ENCODE measurements at places on chromosomes 5 and 9.

GRCh38 chr9:19495186-19496028 is 86.6 kb downstream of the ACER2 start:
- ATAC-seq, result no peak

- no peak for ATAC-seq
Observed at GRCh38 chr9:129863059-129863690, 27.9 kb downstream of the USP20 start.

- ATAC-seq, result peak; percentile 96
Observed at GRCh38 chr5:78677777-78678668, 29.5 kb upstream of the LHFPL2 start.

GRCh38 chr5:132475497-132475882 is 15.1 kb downstream of the IRF1 start:
- no peak for ATAC-seq

- ATAC-seq, result no peak
Observed at GRCh38 chr9:13269589-13270452, 9.7 kb downstream of the MPDZ start.

- ATAC-seq, result peak; percentile 38
Observed at GRCh38 chr9:113503131-113503541, 39.6 kb downstream of the RGS3 start.

DNA sequence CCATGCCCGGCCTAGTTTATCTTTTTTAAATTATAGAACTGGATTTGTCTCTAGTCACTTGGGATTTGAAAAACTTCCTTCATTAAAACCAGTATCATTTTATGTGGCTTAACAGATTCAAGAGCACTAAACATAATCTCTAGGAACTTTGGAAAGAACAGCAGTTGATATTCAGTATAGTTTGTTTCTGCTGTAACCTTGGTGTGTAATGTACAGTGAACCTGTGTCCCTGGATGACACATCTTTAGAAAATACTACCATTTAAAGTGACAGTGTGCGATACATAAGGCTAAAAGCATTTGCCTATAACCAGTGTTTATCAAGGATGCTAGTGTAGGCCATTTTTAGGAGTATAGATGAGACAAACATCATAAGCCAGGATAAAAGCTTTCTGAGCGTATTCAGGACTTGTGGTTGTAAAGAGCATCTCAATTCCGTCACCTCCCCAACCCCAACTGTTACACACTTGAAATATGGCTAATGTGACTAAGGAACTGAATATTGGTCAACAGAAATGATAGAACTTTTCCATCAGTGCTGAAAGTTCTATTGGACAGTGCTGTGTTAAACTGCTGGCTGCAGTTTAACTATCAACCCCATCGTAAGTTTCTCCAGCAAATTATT is 4.4 kb downstream of the SNX18 start:
- ATAC-seq, result no peak

DNA sequence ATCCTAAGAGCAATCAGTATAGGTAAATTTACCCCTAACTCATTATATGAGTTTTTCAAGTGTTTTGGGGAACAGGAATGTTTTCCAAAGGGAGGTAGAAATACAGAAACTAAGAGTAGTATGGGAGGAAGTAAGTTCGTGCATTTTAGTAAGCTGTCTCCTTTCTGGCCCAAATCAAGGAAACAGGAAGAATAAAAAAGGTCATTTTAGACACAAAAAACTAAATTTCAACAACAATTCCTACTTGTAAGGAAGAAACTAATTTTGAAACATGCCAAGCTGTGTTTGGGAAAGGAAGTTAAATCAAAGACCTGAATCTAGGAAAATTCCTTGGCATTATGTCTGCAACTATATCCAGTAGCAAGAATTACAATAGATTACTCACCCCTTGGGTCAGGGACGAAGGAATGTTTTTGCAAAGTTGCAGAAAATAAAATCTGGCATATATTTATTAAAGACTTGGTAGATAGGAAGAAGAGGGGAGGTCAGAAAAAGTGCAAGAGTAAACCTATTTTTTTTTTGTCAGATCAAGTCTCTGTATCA is 6.5 kb upstream of the RPS6 start:
- ATAC-seq, result no peak

- no peak for ATAC-seq
Observed at GRCh38 chr5:58687079-58687478, 104.2 kb downstream of the RAB3C start.

- no peak for ATAC-seq
Observed at GRCh38 chr5:20498102-20498501, 510.1 kb upstream of the CDH18 start.

GRCh38 chr5:102450313-102450990 is 48.3 kb downstream of the SLCO6A1 start:
- ATAC-seq, result no peak

- ATAC-seq, result no peak
Observed at GRCh38 chr5:6570530-6570929, 62.3 kb downstream of the NSUN2 start.

DNA sequence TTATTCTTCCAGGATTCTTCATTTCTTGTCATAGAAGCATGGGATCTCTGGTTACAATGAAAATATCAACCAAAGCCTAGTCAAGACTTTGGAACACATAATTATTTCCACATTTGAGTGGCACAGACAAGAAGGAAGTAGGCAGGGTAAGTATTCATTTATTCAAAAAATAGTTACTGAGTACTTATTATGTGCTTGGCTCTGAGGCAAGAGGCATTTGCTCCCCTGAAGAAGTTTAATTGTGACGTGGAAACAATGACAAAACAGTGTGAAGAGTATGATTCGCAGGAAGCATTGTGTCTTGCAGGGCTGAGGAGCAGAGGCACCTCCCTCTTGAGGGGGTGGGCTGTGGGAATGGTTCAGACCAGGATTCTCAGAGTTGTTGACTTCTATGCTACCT is 45.0 kb upstream of the TNFSF15 start:
- ATAC-seq, result no peak

- peak; percentile 23 for ATAC-seq
Observed at GRCh38 chr5:1910081-1910760, 27.5 kb upstream of the IRX4 start.

- ATAC-seq, result peak; percentile 29
Observed at GRCh38 chr9:96441798-96442445, 8.0 kb upstream of the HABP4 start.

DNA sequence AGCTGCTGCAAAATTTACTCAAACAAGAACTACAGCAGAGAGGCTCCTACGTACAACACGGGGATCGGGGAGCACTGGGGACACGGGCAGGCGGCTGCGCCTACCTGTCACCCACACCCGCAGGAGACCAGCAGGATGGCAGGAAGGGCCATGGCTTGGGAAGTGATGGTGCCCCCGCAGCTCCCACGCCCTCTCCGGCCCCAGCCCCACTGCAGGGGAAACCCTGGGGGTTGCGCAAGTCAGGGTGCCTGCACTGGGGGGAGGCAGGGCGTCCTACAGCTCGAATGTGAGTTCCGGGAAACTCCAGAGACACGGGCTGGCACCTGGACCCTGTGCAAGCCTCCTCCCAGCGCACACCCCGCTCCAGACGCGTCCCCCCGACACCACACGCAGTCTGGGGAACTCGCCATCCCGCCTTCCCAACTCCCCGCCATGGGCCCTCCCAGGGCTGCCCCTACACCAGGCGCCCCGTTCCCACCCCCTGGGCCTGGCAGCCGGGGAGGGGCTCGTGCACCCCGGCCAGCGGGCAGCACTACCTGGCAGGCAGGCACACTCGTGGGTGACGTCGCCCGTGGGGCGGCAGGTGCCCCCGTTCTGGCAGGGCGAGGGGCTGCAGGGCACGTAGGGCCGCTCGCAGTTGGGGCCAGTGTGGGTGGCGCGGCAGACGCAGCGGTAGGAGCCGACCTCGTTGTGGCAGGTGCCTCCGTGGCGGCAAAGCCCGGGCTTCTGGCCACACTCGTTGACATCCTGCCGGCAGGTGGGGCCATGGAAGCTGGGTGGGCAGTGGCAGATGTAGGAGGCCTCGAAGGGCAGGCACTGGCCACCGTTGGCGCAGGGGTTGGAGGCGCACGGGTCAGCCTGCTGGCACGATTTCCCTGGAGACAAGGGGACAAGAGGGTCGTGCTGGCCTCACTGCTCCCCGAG is 23.3 kb downstream of the NOTCH1 start:
- no peak for ATAC-seq

- ATAC-seq, result peak; percentile 35
Observed at GRCh38 chr5:176528761-176529115, 8.5 kb downstream of the RNF44 start.

GRCh38 chr5:33281431-33281843 is 159.3 kb upstream of the TARS1 start:
- ATAC-seq, result no peak

DNA sequence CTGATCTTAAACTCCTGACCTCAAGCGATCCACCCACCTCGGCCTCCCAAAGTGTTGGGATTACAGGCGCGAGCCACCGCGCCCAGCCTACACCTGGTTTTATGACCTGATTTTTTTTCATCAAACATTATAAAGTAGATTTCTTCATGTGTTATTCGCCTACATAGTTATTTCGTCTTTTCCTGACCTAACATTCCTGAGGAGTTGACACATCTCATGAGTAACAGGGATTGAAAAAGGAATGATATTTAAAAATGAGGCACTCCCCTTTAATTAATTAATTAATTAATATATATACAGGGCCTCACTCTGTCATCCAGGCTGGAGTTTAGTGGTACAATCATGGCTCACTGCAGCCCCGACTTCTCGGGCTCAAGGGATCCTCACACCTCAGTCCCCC is 20.2 kb upstream of the MTMR12 start:
- ATAC-seq, result no peak

GRCh38 chr9:100911273-100911672 is 117.3 kb upstream of the PLPPR1 start:
- no peak for ATAC-seq

DNA sequence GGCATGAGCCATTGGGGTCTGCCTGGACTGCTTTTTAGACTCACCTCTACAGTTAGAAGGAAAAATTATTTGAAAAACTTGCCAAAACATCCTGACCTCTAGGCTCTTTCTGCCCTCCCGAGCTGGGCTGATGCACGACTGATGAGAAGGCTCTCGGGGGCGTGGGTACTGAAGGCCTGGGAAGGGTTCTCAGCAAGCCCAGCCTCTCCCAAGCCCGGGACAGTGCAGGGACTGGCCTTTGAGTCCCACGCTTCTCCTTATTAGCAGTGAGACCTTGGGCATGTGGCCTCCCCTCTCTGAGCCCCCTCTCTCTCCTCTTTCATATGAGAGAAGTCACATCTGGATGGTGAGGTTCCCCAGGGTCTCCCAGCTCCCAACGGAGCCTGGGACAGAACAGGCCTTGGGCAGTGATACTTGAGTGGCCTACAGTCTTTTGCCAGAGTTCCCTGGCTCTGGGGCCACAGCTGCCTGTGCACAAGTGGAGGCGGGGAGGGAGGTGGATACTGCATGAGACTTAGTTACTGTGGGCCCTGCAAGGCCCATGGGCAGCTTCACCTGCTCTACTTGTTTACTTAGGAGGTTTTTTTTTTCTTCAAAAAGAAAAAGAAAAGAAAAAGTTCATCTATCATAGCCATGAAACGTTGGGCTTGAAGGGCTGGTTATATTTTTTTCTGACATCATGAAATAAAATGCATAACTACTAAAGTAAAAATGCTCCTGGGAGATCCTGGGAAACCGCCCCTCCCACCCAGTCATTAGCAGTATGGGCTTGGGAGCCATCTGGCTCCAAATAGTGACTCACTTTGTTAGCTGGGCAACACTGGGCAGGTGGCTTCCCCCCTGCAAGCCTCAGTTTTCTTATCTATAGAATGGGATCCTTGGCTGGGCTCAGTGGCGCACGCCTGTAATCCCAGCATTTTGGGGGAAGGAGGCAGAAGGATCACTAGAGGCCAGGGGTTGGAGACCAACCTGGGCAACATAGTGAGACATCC is 139.4 kb downstream of the GAPVD1 start:
- ATAC-seq, result no peak

GRCh38 chr9:33167972-33168461 is 881 bp upstream of the B4GALT1 start:
- ATAC-seq, result peak; percentile 18

DNA sequence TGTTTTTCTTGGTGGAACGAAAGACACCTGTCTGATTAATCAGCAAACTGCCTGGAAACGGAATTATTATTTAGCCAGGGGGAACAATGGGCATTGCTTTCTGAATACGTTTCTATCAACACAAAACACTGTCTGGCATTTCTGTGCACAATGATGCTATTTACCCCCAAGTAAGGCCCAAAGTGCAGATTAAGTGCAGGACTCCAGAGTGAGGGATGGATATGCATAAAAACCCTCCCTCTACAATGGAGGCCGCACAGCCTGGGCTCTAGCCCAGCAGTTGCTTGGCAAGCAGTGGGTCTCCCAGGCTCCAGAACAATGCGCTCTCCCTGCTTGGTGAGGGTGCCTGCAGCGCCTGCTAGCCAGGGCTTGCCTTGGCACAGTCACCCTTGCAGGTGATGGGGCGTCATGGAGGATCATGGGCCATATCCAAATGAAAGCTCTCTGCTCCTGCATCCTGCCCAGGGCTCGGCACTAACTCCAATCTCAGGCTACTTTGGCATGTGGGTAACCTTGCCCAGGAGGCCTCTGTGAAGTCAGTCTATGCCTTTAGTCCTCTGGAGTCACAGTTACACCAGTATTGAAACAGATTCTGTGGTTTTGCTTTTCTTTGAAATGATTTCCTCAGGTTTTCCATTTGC is 11.5 kb upstream of the SPATA24 start:
- peak; percentile 89 for ATAC-seq

GRCh38 chr9:83937861-83938455 is 16.7 kb upstream of the KIF27 start:
- peak; percentile 60 for ATAC-seq

GRCh38 chr5:150116667-150117400 is 30.5 kb upstream of the CSF1R start:
- ATAC-seq, result no peak

GRCh38 chr5:81762401-81762800 is 11.5 kb upstream of the SSBP2 start:
- no peak for ATAC-seq

DNA sequence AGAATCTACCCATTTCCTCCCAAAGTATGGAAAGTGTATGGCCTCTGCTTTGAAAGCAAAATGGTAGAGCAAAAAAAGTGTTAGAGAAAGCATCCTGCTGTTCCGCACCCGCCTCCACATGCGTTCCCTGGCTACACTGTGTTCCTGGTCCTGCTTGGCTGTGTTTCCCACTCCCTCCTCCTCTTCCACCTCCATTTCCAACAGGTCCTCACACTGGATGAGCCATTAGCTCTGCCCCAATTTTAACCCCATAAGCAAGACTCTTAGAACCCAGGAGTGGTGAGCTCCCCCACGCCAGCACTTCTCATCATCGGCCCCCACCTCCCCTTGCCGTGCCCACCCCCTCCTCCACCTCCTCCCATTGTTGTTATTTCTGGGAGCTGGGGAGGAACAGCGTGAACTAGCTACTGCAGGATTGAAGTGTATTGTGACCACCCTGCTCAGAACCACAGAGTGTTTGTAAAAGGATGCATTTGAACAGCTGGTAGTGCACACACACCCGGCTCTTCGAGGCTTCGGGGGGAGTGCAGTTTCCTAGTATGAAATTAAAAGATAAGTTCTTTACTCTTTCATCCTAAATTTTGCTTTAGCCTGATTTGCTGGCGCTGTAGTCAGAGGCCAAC is 120.0 kb downstream of the PDZD2 start:
- ATAC-seq, result no peak

GRCh38 chr5:10123254-10123989 is 126.3 kb downstream of the ATPSCKMT start:
- no peak for ATAC-seq

- peak; percentile 96 for ATAC-seq
Observed at GRCh38 chr5:78699552-78700153, 51.1 kb upstream of the LHFPL2 start.

GRCh38 chr5:23012842-23013241 is 159.7 kb upstream of the CDH12 start:
- ATAC-seq, result no peak

GRCh38 chr5:170638454-170639220 is 134.8 kb downstream of the KCNIP1 start:
- peak; percentile 65 for ATAC-seq

- no peak for ATAC-seq
Observed at GRCh38 chr9:95096381-95096780, 221.1 kb downstream of the FANCC start.
